ENCODE measurements at places on chromosomes 6 and 20.

GRCh38 chr20:47907031-47907675, 121.9 kb upstream of the SULF2 start:
- DNase-seq = no peak

DNA sequence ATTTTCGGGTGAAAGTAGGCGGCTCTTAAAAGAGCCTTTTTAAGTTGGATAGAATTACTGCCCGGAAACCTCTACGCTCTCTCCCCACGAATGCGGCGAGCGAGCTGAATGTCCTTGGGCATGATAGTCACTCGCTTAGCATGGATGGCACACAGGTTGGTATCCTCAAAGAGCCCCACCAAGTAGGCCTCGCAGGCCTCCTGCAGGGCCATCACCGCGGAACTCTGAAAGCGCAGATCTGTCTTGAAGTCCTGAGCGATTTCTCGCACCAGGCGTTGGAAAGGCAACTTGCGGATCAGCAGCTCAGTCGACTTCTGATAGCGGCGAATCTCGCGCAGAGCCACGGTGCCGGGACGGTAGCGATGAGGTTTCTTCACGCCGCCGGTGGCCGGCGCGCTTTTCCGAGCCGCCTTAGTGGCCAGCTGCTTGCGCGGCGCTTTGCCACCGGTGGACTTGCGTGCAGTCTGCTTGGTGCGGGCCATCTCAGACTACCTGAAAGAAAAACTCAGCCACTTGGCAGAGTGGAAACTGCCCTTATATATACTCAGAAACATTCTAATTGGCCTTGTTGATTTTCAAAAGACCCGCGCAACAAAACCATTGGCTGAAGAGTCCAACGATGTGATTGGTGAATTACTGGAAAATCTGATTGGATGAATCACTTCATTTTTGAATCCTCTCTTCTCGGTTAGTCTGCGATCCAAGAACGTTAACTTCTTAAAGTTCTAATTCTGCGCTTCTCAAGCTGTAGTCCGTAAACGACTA, 93.9 kb upstream of the BTN3A2 start:
- peak; percentile 74 for DNase-seq

DNA sequence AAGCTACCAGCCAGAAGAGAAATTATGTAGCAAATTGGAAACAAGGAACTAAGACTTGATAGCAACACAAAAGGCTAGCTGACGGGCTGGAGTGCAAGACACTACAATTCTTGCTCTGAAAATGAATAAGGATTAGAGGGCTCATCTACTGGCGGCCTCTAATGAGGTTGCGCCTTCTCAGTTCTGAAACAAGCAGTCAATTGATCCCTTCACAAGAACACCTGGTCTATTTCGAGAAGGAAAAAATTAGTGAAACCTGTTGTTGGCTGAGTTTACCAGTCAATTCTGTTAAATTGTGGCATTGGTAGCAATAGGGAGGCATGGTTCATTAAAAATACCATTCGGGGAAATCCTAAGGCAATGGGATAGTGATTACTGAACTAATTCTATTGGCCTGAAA, 74.8 kb upstream of the JARID2 start:
- no peak for DNase-seq

DNA sequence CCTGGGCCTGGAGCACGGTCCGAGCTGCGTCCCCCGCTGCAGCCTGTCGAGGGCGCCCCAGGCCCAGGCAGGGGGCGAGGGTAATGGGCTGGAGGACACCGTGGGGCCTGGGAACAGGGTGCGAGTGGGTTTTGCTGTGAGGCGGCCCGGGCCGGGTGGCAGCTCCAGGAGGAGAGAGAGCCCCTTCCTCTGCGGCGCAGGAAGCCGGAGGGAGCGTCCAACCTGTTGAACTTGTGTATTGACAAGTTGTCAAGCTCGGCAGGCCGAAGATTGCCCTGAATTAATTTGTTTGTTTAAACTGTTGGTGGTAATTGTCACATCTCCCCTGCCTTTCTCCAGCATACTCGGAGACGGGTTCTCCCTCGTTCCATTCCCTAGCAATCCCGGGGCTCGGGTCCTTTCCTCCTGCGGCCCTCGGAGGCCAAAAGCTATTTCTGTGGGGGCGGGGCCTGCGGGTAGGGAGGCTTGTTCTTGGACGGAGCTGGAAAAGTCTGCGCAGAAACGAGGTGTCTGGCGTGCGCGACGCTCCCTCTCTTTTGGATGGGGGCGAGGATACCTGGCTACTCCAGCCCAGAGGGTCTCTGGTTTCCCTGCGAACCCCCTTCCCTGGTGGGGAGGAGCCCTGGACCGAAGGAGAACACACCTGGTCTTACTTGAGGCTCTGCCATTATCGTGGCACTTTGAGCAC, 9.9 kb downstream of the NR2E1 start:
- no peak for DNase-seq

DNA sequence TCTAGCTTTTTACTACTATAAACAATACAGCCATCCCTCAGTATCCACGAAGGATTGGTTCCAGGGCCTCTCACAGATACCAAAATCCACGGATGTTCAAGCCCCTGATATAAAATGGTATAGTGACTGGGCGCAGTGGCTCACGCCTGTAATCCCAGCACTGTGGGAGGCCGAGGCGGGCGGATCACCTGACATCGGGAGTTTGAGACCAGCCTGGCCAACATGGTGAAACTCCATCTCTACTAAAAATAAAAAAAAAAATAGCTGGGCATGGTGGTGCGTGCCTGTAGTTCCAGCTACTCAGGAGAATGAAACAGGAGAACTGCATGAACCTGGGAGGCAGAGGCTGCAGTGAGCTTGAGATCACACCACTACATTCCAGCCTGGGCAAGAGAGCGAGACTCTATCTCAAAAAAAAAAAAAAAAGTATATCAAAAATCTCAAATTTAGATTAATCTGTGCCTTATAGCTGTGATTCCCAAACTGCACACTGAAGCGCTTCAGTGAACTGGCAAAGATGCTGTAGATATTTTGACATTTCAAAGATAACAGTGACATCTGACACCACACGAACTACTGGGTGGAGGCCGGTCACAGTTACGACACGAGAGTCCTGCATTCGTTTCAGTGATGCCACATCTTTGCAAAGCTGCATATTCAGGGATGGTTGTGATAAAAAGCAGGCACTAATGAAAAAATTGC, 38.3 kb downstream of the MRS2 start:
- no peak for DNase-seq
